CD4-positive, alpha-beta T cell treated with Interleukin-6 for 4 hours (primary cell): ENCODE measurements at places on chromosomes 5 and 9.

- DNase-seq = no peak
These were observed 233.6 kb downstream of the GABRB2 start for GRCh38 chr5:161312882-161313281.

DNA sequence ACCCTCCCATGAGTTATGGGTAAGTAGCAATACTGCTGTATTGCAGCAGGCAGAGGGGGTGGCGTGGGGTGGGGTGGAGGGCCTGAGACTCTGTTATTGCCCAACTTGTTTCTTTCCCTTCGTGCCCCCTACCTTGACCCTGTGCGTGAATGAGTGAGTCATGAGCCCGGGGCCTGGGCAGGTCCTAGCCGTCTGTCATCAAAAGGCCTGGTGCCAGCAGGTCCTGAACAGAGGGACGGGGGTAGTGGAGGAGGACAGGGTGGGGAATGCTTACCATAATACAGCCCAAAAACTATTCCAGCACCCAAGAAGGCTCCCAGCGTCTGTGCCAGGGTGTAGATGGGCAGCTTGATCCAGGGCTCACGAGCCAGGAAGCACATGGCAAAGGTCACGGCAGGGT lies 4.3 kb downstream of the AQP3 start:
- DNase-seq = no peak

DNA sequence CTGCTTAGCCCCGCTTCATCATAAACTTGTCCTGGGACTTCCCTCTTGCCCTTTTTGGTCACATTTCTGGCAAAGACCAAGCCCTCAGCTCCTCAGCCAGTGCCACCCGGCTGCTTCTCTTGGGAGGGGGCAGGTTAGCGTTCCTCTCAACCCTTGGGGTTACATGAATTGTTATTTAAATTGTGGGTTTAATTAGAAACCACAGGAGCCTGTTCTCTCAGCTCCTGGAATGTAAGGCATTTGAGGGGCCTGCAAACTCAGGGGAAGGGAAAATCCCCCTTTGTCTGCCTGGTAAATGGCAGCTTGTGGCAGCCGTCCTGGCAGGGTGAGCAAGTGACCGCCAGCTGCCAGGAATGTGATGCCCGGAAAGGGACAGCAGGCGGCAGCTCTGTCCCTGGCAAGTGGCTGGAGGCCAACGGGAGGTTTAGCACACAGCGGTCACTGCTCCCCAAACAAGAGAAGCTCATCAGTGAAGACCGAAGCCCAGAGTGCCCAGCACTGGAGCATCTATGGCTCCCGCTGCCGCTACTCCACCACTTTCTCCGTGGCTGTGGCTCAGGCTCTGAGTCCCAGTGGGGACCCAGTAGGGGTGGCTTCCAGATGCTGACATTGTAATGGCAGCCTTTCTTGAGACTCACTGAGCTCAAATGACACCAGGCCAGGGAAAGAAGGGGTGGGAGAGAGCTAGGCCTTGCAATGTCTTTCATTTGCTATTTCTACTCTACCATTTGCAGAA lies 51.7 kb downstream of the SHB start:
- DNase-seq = no peak

DNA sequence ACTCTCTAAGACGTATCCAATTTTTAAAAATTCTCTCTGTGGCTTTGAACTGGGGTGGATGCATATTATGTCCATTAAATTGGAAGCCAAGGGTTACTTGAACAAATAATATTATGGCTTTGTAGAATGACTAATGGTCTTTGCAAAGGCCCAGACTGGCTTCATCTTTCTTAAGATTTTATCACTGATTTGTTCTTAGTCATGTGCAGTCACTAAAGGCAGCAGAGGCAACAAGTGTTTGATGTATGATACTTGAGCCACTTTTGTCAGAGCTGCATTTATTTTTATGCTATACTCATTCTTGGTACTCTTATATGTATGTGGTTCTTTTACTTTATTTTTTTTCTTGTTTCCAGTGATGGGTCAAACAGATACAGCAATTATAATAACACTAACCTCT lies 152.2 kb downstream of the NR2F1-AS1 start:
- no peak for DNase-seq

- DNase-seq = no peak
These were observed 160.8 kb upstream of the KLF4 start for GRCh38 chr9:107650321-107650720.

DNA sequence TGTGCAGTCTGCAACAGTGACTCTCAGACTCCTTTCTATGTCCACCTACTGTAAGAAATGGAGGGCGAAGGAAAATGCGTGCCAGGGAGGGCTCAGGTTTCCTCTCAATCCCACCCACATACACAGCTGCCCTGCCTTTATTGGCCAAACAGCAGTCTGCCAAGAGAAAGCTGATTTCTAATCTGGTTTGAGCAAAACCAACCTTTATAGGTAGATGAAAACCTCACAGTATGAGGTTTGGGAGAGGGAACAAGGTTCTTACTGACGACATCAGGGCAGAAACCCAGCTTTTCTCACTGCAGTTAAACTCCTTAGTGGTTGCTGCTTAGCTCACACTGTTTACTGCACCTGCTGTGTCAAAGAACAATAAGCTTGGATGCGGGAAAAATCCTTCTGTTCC lies 152.3 kb upstream of the KLF9 start:
- no peak for DNase-seq
